Aorta (tissue), 5 donors: ENCODE measurements at places on chromosomes 6 and 20. TPM values are rescaled to one million over a fixed set of nuclear protein-coding genes. Genes with fewer than 3 reads are reported as not detected.

GRCh38 chr6:168126566-168127383, 47.8 kb upstream of the FRMD1 start:
- DNase-seq, result no peak

GRCh38 chr6:110537208-110538123, 61.1 kb upstream of the SLC22A16 start:
- no peak for DNase-seq

Gene SPEF1
- total RNA-seq, result not detected

- DNase-seq, result no peak
Observed at GRCh38 chr6:90534337-90535025, 52.4 kb downstream of the MAP3K7 start.

DNA sequence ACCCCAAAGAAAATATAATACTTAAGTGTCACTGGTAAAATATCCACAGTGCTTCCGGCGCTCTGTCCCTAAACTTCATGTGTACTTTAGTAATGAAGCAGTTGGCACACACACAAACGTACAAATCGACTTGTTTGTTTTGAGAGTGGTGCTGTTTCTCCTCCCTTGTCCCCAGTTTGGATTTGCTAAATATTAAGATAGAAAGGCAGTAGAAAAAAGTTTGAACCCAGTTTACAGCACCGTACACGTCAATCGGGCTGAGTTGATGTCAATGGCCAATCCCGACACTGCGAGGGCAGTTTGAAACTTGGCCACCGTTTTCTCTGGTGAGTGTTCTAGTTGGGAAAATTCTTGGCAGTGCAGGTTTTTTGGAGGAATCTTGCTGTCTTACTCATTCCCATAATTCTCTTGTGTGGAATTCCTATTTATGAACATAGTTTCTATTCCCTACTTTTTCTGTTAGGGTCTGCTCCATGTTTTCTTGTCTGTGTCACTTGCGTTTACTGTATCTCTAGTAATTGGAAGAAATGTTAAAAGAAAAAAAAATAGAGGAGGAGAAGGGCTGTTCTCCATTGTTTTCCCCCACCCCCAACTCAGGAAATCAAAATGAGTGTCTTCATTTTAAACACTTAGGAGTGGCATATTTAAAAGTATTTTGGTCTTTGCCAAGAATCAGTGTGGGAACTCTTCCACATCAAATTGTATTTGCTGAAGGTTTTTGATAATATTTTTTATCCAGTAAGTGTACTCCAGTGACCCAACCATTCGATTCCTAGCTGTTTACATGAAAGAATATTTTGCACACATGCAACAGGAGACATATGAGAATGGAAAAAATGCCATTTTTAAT, 72.3 kb downstream of the OR2B2 start:
- DNase-seq, result peak; percentile 88

GRCh38 chr6:100194535-100194934, 200.5 kb upstream of the MCHR2 start:
- DNase-seq, result no peak

Gene RNF114
- total RNA-seq, result 46.8 TPM

DNA sequence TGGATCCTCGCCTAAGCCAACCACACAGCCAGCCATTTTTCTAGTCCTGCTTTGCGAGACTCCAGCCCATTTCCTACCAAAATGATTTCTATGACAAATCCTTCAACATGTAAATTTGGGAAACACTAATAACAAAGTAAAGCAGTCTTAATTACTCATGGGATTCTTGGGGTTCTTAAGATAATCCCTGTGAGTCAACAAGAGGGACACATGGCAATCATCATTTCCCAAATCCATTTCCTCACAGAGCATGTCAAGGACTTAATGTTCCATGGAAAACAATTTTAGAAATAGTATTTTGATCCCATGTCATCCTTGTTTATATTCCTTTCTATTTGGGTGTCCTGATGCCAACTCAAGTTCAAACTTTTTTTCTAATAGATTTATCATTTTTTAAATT, 322.7 kb upstream of the NOX3 start:
- DNase-seq, result no peak

DNA sequence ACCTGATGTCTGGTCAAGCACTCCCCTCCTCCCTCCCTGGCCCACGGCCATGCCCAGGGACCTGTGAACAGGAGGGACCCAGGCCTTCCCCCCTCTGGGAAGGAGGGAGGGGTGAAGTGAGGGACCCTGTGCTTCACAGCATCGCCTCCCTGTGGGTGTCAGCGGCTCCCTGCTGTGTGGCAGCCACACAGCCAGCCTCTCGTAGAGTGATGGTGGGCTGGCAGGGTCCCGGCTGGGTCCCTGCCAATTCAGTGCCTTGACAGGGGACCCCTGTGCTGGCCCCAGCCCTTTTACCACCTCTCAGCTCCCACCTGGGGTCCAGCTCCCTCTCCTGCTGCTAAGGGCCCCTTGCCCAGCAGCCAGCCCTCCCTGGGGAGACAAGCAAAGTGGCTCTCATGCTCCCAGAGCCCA, 31.3 kb upstream of the GRM4 start:
- DNase-seq, result peak; percentile 49

Gene FAM209B
- total RNA-seq, result not detected

Gene MEI4
- total RNA-seq, result not detected

Gene AK9
- total RNA-seq, result 10.8 TPM

Gene CYP39A1
- total RNA-seq, result 2.0 TPM

- DNase-seq, result no peak
Observed at GRCh38 chr6:72287801-72288200, 334.1 kb upstream of the KCNQ5 start.

GRCh38 chr6:97174471-97174870, 108.5 kb downstream of the MMS22L start:
- DNase-seq, result no peak

GRCh38 chr6:90940812-90941481, 354.1 kb upstream of the MAP3K7 start:
- DNase-seq, result no peak

Gene RTEL1
- 43.0 TPM for total RNA-seq

GRCh38 chr20:33578510-33578909, 83.6 kb upstream of the C20orf144 start:
- no peak for DNase-seq

Gene APOM
- total RNA-seq, result 0.42 TPM

- DNase-seq, result no peak
Observed at GRCh38 chr20:15139522-15139921, 802.1 kb upstream of the FLRT3 start.

Gene SAPCD1
- 0.68 TPM for total RNA-seq

GRCh38 chr20:22717466-22717865, 133.1 kb upstream of the FOXA2 start:
- DNase-seq, result no peak

Gene MRAP2
- total RNA-seq, result 74.4 TPM

GRCh38 chr6:56026455-56027180, 151.2 kb upstream of the BMP5 start:
- no peak for DNase-seq
